NCI-H524 (cell line): ENCODE measurements at places on chromosomes 4 and X.

DNA sequence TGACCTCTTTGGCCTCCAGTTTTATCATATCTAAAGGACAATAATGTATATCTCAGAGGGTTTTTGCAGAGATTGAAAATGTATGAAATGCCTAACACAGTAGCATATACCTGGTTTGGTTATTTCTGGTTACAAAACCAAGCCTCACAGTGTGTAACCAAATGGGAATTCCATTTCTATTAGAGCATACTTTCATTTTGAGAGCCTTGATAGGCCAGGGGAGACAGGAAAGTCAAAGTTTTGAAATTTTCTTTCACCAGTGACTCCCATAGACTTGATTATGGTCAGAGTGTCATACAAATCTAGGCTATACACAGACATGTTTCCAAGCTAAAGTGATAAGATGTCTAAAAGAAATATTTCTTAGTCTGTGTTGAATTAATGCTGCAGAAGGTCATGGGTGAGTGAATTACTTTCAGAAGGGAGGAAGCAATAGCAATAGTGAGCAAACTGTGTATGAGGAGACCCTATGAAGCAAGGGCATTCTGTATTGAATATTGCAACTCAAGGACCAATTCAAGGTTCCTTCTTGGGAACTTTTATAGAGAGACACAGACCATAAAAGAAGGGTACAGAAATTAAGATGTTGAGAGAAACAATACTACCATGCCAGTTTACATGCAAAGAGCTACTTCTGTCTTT, 151.1 kb downstream of the PDE5A start:
- no peak for DNase-seq

GRCh38 chr4:85147481-85148076, 181.1 kb upstream of the WDFY3 start:
- DNase-seq: peak; percentile 33

GRCh38 chr4:8419222-8420041, 21.1 kb downstream of the ACOX3 start:
- no peak for DNase-seq

DNA sequence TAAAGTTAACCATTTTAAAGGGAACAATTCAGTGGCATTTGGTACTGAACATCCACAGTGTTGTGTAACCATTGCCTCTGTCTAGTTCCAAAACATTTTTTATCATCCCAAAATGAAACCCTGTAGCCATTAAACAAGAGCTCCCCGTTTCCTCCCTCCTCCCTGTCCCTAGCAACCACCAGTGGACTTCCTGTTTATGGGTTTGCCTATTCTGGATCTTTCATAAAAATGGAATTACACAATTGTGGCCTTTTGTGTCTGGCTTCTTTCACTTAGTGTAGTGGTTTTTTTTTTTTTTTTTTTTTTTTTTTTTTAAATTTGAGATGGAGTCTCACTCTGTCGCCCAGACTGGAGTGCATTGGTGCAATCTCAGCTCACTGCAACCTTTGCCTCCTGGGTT, 11.6 kb downstream of the RBMX2 start:
- no peak for DNase-seq

GRCh38 chr4:25075129-25075528, 44.4 kb upstream of the LGI2 start:
- DNase-seq: no peak

DNA sequence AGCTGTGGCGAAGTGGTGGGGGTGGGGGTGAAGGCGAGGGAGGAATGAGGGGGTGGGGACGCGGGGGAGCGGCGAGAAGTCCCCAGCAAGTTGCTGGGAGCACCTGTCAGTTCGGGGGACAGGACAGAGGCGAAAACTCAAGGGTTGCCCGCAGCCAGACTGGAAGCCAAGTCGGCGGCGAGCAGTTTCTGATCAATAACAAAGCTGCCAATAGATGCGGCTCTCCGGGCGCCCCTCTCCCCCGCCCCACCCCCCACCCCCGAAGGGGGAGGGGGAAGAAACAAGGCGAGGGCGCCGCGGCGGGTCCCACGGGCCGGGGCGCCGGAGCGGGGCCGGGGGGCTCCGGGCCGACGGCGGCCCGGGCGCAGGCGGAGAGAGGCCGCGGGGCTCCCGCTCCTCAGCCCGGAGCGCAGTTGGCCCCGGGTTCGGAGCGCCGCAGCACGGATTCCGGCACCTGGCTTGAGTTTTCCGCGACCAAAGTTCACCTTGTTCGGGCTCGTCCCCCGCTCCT, 379 bp downstream of the PDGFC start:
- DNase-seq: no peak

GRCh38 chr4:2762048-2762447, 5.9 kb upstream of the TNIP2 start:
- no peak for DNase-seq

- no peak for DNase-seq
These were observed 23.9 kb downstream of the APOO start for GRCh38 chrX:23883737-23884354.

GRCh38 chr4:52059372-52059771, 8.3 kb downstream of the SPATA18 start:
- DNase-seq: no peak

GRCh38 chrX:53685711-53686110, 808 bp downstream of the HUWE1 start:
- DNase-seq: peak; percentile 33

DNA sequence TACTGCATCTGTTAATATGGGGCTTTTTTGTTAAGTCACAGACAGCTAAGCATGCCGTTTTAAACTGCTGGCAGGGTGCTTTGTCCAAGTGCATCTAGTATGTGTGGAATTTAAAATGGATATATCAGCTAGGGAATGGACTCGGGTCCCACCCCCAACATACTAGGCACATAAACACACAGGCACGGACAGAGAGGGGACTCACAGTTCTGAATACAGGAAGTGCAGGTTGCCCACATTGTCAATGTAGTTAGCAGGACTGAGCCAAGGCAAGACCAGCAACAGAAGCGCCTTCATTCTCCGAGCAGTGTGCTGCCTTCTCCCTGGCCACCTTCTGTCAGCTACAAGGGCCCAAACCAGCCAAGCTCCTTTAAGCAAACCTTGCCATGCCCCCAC, 33.6 kb downstream of the LNX1 start:
- DNase-seq: no peak

- no peak for DNase-seq
These were observed 763 bp downstream of the ASB9 start for GRCh38 chrX:15269120-15269519.

DNA sequence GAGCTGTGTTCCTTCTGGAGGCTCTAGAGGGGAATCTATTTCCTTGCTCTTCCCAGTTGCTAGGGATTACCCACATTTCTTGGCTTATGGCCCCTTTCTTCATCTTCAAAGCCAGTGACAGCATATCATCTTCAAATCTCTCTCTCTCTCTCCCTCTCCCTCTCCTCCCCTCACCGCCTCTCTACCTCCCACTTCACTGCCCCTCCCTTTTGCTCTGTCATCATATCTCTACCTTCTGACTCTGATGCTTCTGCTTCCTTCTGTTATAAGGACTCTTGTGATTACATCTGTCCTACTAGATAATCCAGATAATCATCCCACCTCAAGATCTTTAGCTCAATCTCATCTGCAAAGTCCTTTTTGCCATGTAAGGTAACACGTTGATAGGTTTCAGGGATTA, 93.1 kb upstream of the TEX13D start:
- DNase-seq: peak; percentile 11

GRCh38 chrX:45774961-45775360, 574.3 kb upstream of the DIPK2B start:
- DNase-seq: no peak

DNA sequence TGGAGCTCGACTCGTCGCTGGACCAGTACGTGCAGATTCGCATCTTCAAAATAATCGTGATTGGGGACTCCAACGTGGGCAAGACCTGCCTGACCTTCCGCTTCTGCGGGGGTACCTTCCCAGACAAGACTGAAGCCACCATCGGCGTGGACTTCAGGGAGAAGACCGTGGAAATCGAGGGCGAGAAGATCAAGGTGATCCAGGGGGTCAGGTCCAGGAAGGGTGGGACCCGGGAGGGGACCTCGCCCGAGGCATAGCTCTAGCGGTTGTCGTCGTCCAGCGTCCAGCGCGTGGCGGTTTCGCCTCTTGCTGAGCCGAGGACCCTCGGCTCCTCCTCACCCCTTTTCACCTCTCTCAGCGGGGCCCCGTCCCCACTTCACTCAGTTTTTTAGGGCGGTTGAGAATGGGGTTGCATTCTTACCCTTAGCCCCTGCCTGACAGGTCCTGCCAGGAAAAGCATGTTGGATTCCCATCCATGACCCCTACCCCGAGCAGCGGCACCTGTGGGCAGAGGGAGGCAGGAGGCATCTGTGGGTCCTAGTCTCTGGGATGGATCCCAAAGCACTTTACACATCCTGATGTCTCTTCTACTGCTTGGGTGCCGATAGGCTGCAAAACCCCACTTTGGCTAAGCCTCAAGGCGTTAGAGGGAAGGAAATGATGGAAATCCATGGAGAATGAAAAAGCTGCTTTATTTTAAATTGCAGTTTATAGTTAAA, 524 bp downstream of the RAB33A start:
- DNase-seq: peak; percentile 9

- no peak for DNase-seq
These were observed 223.1 kb upstream of the SLIT2 start for GRCh38 chr4:20028645-20029044.

DNA sequence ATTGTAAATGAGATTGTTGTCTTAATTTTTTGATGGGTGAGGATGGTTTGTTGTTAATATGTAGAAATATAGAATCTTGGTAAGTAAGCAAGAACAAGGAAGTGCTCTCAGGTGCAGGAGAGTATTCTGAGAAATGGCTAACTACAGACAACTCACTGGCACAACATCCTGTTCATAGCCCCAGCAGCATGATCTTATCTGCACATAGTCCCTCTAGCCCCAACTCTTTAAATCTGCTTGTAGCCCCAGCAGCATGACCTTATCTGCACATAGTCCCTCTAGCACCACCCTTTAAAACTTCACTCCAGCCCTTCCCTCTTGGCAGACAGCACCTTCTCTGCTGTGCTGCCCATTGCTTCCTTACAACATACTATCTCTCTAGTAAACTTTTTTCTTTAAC, 1957.1 kb upstream of the ADGRL3 start:
- no peak for DNase-seq

DNA sequence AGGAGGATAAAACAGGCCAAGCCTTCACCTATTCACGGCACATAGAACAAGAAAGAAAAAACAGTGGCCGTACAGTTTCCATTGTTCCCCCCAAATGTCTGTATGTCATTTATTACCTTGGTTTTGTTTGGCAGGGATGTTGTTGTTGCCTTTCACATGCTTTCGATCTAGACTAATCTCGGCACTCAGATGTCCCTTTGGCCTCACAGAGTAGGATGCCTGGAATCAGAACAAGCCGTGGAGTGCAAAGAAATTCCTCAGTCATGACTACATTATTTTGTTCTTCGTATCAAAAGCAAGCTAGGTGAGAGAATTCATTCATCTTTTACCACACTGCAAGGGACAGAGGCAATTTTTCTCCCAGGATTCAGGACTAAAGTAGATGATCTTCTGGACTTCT, 106.9 kb downstream of the SMIM20 start:
- no peak for DNase-seq

DNA sequence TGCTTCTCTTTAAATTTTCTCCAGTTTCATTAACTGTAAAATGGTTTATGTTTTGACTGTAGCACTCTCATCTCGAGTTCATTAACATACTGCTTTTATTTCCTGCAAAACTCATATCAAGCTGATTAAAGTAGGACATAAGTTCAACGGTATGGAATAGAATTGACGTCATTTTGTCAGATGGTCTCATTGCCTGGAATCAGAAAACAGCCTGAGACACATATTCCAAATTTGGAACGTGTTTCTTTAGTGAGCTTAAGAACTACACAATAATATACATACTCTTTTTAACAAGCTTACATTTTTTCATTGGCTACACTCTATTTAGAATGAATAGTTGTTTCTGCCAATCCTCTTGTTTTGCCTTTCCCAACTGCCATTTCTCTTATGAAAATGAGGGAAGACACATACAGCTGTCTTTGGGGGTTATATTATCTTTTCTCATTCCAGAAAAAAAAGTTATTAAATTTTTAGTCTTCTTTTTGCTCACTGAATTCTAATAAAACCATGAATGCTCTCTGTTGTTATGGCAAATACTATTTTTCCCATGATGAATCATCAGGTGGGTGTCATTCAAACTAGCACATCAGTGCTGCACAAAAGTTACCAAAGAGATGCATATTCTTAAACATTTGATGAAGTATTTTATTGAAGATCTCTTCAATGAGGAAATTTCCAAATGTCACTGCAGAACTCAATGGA, 162.8 kb downstream of the GABRB1 start:
- no peak for DNase-seq

DNA sequence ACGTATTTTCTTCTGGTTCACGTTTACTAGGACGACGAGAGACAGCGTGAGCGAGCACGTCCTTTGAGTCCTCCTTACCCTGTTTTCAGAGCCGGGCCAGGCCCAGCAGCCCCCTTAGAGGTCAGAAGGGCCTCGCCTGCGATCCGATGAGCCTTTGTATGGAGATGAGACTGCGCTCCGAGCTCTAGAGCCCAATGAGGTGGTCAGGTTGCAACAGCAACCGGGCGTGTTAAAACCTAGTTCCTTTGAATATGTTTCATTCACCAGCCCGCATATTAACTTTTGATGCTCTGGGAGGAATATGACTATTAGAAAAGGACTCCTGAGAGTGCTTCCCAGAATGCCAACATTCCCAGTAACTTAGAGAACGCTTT, 55.6 kb upstream of the TADA2B start:
- DNase-seq: peak; percentile 71

DNA sequence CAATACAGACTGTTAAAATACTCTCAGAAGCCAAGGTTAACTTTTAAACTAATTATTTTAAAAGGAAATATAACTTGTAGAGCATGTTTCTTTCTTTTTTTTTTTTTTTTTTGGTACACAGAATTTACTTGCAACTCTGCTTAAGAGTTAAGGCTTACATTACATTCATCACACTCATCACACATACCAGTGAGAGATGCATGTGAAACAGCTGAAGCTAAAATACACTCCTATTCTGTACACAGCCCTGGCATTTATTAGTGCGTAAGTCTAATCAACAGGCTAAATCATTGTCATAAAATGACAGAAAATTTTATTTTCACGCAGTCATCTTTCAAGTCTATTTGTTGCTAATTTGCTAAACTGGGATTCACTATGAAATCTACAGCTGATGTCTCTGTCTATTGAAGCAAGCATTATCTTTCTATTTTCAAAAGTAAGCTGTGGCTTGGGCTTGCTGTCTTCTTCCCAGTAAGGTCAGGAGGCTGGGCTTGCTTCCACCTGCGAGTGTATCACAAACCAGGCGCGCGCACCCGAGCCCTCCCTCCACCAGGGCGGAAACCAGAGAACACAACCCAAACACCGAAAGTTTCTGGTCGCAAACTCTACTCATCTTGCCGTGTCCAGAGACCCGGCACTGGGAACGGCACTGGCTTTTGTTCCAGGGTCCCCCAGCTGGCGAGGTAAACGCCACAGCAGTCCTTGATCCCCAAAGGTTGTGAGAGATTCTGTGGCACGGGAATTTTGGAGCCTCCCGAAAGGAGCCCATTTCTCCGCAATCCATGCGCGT, 3.9 kb downstream of the MAML3 start:
- DNase-seq: peak; percentile 41

- DNase-seq: no peak
These were observed 1381.5 kb upstream of the ADGRL3 start for GRCh38 chr4:59818656-59819055.

- no peak for DNase-seq
These were observed 21.0 kb upstream of the DCTD start for GRCh38 chr4:182938205-182938645.
